Prostate gland (tissue), 2 donors: ENCODE measurements at places on chromosomes 5 and 9.
A peak's percentile ranks its signal among the peaks of the same experiment; 100 is the strongest.

DNA sequence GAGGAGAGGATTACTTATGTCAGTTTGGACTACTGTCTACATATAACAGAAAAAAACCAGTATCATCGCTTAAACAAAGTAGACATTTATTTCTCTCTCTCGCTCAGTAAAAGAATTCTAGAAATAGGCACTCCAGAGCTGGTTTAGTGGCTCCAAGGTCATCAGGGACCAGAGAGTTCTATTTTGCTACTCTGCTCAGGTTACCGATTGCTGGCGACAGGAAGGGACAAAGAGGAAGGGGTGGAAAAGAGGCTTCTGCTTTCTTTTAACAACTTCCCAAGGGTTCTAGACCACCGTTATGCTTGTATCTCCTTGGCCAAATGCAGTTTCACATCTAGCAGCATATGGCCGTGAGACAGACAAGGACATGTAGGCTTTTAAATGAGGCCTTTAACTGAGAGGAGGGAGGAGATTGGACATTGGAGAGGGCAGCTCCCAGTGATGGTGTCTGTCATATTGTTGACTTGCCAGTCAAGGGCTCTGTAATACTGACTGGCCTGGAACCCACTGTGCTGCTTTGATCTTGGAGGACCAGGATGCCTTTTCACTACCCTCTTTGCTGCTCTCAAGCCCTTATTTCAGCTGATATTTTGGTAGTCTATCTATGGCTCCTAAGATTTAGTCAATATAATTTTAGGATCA lies 15.6 kb upstream of the DCP2 start:
- no peak for DNase-seq

DNA sequence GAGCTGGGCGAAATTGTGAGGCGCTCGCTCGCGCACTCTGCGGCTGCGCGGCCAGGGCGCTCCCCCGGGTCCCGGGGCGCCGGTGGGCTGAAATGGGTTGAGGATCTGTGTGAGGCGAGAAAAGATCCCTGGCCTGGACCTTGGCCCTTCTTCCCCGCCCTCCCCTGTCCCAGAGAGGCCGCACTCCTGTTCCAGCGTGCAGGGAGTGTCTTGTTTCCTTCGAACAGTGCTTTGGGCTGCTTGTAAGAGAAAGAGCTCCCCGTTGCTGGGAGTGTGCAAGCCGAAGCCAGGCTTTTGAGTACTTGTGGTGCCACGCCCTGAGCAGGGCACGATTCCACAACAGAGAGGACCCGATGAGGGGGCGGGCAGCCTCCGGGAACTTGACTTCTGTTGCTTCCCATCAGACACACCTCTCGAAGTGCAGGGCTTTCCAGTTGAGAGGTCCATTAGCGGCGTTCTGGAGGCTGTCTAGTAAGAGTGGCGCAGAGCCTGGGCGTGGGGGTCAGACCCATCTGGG lies 535 bp downstream of the DOLPP1 start:
- DNase-seq: no peak

GRCh38 chr9:129936222-129936621 lies 101.0 kb downstream of the USP20 start:
- DNase-seq: no peak

- no peak for DNase-seq
These were observed 9.3 kb downstream of the OR1N2 start for GRCh38 chr9:122562134-122562760.

- DNase-seq: peak; percentile 99
These were observed 469 bp upstream of the HSDL2 start for GRCh38 chr9:112379177-112380101.

DNA sequence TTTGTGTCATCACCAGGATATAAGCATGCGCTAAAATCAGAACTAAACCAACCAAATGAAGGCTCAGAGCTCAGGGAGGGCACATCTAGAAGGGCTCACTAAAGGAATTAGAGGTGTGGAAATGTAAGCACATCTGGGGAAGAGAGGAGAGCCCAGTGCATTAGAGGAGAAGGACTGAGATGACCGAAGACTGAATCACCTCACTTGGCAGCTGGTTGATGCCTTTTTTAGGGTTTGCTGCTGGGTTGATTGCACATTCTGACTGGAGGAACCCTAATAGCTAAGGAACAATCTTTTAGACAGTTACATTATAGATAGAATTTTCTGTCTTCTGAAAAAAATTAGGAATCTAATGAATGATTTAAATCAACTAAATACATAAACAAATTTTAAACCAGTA lies 8.2 kb upstream of the IFNA21 start:
- DNase-seq: no peak

- DNase-seq: no peak
These were observed 539.5 kb downstream of the EBF1 start for GRCh38 chr5:158560170-158560569.

GRCh38 chr5:95533106-95533505 lies 21.7 kb downstream of the SKIC3 start:
- no peak for DNase-seq
